ENCODE measurements at places on chromosomes 5 and 9.

DNA sequence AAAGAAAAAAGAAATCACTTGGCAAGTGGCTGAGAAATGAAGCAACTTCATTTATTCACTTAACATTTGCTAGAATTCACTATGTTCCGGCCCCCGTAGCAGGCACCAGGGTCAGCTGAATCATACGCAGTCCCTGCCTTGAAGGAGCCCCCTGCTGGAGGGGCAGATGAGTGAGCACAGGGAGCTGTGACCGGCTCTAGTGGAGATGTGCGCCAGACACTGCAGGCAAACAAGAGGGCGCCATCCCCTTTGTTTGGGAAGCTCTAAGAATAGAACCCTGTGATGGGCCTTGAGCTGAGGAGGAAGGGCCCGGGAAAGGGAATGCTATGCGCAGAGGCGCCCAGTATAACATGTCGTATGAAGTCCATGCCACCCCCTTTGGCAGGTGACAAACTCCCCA, 20.2 kb upstream of the RPL26L1 start:
- DNase-seq = no peak

DNA sequence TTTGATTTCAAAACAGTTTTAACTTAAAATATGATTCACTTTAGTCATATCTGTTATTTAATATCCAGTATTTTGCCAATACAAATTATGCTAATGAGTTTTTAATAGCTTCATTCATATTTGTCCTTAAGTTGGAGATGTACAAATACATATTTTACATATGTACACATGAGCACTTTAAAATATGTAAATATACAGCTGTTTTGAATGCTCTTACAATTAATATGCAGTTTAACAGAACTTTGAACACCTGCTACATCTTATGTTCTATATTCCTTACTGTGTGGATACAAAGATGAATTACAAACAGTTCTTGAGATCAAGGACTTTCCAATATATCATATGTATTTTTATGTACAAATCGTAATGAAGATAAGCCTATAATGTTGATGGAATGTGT, 74.0 kb downstream of the CHSY3 start:
- DNase-seq = no peak

GRCh38 chr5:167923396-167923795, 368.0 kb upstream of the WWC1 start:
- no peak for DNase-seq

- DNase-seq = no peak
Measured at GRCh38 chr9:84992381-84992780, 322.9 kb downstream of the NTRK2 start.

DNA sequence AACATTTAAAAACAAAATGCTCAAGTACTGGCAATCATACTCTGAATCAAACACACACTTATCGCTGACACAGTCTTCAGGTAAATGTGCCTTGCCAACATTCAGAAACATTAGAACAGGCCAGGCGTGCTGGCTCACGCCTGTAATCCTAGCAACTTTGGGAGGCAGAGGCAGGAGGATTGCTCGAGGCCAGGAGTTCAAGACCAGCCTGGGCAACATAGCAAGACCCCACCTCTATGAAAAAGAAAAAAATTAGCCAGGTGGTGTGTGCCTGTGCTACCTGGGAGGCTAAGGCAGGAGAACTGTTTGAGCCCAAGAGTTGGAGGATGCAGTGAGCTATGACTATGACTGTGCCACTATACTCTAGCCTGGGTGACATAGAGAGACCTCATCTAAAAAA, 20.6 kb downstream of the DROSHA start:
- DNase-seq = no peak

DNA sequence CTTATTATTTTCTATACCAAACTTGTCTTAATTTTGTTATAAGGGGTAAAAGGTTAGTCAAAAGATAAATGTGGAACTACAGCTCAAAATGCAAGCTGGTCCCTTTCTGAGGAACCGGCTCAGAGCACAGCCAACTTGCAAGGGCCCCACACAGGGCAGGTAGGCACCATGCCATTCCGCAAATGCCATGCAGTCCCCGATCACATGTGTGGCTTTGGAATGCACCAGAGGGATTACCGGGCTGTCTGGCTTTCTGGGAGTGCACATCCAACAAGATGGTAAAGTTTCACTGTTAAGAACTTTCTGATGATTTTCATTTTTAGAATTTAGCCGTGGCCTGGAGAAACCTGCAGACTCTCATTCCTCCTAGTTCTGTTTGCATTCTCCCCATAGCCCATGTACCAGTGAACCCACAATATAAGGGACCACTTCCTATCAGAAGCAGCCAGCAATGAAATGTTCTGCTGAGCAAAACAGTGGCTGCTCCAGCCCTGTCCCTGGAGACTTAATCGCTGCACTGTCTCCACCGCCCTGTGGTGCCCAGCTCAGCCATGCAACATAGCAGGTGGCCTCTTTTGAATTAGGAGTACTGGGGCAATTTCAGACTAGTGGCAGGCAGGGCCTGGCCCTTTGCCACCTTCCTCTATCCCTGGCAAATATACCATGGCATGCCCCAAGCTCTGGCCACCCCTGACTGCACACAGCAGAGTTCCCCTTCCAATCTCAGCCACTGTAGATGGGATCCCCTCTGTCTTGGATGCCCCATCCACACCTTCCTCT, 11.4 kb downstream of the SHB start:
- DNase-seq = no peak

- no peak for DNase-seq
Measured at GRCh38 chr9:136309101-136309801, 5.4 kb upstream of the CCDC187 start.

GRCh38 chr5:100726116-100726515, 177.0 kb downstream of the ST8SIA4 start:
- no peak for DNase-seq

DNA sequence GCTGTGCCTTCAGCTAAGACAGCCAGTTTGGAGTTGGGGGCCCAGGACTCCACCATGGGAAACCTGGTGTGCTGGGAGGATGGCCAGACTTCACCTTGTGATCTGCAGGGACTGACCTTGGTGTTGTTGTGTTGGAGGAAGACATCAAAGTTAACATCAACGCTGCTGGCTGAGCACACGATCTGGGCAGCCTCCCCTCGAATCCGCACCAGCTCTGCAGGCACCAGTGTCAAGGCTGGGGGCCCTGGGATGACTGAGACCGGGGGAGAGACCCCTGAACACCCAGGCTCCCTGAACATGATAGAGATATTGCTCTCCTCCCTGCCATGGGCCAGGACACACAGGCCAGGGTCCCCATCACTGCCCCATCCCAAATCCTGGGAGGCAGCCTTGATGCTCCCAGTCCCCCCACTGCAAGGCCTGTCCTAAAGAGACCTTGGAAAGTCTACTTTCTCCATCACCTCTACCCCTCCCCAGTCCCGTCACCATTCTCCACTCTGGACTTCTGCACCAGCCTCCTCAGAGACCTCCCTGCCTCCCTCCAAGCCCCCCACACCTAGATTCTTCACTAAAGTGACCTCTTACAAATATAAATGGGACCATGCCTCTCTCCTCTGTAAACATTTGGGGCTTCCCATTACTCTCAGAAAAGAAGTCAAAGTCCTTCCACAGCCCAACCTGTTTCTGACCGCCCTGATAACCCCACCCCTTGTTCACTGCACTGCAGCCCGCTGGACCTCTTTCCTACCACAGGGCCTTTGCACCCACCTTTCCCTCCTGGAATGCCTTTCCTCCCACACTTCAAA, 8.2 kb downstream of the CSF1R start:
- DNase-seq = no peak

DNA sequence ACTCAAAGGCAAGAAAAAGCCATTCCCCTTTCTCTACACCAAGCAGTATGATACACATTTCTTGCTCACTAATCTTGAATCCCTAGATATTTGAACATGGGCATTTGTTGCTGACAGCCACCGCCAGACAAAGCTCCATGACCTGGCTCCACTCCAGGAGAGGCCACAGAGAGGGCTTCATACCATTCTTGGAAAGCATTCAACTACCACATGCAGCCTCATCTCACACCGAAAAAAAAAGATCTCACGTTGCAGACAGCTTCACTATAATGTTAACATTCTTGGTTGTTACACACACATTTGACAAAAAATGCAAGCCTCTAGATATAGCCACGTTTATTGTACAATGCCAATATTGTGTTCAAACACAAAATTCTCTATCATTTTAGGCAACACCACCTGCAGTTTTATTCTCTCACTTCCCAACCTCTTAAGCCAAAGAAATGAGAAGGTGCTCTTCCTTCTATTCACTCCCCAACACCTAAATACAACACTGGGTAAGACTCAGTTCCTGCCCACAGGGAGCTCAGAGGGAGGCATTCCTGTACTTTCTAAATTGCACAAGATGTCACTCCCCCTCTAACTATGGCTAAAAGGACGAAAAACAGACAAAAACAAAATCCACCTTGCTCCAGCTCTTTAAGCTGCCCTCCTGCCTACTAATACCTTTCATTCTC, 222.4 kb downstream of the TSSK1B start:
- no peak for DNase-seq

DNA sequence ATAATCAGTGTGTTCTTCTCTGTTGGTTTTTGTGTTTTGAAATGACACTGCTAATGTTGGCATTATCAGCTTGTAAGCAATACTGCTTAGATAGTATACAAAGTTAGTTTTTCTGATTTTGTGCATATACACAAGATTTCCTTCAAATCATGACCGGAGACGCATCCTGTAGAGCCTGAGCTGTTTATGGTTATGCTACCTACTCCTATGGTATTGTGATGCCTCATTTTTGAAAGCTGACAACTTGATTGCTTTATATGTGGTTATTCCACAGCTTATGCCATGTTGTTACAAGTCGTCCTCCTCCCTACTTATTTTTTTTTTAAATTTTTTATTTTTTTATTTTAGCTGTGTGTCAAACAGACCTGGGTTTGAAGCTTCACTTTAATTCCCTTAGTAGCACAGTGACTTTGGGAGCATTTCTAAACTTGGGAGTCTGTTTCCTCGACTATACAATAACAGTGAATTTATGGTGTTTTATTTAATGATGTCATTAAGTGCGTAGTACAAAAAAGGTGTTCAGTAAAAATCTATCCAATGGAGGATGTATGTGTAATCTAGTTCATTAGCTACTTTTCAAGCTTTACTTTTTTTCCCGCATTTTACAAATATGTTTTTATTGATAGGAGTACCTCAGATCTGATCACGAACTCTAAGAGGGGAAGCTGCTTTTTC, 59.5 kb downstream of the PARP8 start:
- DNase-seq = no peak

DNA sequence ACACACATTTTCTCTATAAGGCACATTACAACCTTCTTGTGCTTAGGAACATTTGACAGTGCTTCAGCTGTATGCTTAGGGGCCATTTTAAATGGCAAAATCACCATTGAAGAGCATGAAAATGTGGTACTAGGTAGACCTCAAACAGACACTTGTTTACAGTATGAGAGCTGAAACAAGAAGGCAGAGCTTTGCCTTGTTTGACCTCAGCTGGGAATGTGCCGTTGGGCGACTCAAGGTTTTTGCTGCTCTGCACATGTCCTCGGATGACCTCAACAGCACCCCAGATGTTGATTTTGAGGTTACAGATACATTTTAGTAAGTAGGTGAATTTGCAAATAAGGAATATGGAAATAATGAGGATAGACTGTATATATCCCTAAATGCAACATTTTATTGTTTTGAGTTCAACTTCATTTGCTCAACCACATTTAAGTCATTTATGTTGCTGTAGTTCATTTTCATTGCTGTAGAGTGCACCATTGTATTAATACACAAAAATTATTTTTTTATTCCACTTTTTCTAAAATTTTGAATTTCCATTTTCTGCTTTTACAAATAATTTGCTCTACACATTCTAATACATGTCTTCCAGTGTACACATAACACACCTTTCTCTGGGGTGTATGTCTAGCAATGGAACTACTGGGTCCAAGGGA, 206.8 kb downstream of the NR3C1 start:
- no peak for DNase-seq

DNA sequence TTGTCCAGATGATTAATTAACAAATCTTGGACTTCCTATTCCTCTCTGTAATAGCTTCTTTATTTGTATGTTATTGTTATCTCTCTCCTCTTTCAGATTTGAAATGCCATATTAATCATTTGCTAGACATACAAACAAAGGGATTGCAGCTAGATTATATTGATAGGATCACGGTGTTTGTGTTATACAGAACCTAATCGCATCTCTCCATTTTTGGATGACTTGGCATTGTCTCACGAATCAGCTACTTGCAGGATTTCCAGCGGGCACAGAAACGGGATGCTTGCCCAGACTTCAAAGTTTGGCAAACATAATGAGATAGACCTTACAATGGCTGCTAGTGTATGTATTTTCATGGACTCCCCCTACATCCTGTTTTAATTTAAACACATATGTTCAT, 368.1 kb downstream of the TLE4 start:
- DNase-seq = no peak

DNA sequence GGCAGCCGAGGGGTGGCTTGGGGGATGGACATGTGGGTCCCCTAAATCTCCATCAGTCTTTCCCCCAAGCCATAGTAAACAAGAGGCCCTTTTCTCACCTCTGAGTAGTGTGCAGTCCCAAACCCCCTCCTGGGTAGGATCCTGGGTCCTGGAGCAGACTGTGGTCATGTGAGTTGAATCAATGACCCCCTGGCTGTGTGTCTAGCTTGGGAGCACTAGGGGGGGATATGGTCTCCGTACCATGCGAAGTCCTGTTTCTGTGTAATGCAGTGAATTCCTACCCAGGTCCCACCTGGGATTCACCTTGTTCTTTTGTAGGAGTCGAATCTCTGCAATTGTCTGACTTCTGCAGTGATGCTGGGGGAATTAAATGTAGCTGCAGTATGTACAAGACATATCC, 66.2 kb downstream of the FGF18 start:
- no peak for DNase-seq

DNA sequence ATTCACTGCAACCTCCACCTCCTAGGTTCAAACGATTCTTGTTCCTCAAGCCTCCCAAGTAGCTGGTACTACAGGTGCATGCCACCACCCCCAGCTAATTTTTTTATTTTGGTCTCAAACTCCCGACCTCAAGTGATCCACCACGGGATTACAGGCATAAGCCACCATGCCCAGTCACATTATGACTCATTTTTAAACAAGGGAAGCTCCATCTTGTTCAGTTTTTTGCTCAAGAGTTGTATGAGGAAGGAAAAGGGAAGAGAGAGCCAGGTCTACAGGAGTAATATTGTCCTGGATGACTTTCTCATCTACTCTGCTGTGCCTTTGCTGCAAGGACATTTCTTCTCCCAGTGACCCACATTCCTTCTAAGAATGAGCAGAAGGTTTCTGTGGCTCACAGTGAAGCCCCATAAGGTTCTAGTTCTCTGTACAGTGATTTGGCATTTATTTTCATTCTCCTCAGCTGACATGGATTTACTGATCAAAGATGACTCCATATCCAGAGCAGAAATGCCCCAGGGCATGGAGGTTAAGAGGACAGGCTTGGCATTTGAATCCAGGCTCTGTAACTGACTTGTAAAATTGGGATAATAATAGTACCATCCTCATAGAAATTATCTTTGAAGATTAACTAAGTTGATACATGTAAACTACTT, 153.5 kb downstream of the CDH6 start:
- no peak for DNase-seq

- no peak for DNase-seq
Measured at GRCh38 chr9:81156381-81156780, 533.0 kb downstream of the TLE1 start.
